NCI-H510A treated with DMSO at 0.1 percent for 48 hours (cell line): ENCODE measurements at places on chromosomes 11 and 22.
A peak's percentile ranks its signal among the peaks of the same experiment; 100 is the strongest.

GRCh38 chr11:38266691-38267090 lies 1668.7 kb upstream of the RAG2 start:
- DNase-seq: no peak

DNA sequence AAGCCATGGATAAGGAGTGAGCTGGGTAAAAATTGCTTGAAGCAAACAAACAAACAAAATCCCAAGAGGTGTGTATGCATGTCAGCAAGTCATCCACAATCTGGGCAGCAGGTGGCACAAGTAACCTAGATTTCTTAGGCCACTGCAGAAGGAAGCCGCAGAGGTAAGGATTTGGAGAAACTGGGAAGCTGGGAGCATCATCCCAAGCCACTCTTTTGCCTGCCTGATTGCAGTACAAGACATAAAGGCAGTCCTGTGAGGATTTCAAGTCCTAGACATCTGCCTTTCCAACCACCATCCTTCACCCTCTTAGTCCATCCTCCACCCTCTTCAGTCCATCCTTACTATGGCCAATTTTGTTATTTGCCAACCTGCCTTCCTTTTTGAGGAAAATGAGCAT lies 67.2 kb upstream of the BMAL1 start:
- DNase-seq: peak; percentile 41

- DNase-seq: no peak
These were observed 20.1 kb downstream of the PRDM11 start for GRCh38 chr11:45166604-45166897.

DNA sequence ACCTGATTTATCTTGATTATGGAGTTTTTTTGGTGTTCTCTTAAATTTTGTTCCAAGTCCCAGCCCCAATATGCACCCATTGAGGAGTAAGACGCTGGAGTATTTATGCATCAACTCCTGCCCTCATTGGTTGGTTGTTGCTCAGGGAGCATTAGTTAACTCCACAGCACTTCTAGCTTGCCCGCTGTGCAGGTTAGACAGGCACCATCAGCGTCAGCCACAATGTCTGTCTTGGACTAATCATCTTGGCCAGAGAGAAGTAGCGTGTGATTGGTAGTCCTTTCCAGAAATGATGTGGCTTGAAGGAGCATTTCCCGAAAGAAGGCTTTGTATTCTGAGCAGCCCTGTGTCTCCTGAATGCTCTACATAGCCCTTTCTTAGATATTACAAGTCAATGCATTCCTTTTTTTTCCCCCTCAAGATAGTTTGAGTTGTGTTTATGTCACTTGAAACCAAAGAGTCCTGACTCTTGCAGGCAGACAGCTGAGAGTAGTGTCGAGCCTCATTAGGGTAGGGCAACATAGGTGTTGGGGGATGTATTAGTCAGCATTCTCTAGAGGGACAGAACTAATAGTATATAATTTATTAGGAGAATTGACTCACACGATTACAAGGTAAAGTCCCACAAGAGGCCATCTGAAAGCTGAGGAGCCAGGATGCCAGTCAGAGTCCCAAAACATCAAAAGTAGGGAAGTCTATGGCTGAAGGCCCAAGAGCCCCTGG lies 94.6 kb upstream of the RCN1 start:
- DNase-seq: no peak

- DNase-seq: no peak
These were observed 113.0 kb downstream of the CTTN start for GRCh38 chr11:70511345-70511744.

DNA sequence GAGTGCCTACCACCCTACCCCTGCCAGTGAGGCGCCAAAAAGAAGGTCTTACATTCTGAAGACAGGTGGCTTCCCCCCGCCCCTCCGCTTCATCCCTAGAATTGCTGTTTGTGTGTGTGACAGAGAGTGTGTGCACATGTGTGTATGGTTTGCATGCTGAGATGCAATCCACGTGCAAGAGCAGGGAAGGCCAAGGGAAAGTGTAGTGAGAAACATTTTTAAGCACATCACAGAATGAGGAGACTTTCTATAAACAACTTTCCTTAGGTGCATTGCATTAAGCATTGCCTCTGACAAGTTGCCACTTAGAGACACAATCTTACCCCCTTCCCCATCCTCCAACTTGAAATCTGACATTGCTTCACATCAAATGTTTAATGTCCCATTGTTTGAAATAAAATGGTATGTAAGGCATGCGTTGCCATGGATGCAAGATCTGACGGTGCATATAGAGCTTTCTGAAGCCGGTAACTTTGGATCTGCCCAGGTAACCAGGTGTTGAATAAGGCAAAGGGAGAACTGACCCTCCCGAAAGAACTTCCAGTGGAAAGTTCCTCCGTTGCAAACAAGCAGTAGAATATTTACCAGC lies 21.4 kb downstream of the FJX1 start:
- DNase-seq: peak; percentile 6
